ENCODE measurements at places on chromosomes 4 and X.

GRCh38 chr4:61648264-61648663 lies 448.1 kb downstream of the ADGRL3 start:
- no peak for DNase-seq

DNA sequence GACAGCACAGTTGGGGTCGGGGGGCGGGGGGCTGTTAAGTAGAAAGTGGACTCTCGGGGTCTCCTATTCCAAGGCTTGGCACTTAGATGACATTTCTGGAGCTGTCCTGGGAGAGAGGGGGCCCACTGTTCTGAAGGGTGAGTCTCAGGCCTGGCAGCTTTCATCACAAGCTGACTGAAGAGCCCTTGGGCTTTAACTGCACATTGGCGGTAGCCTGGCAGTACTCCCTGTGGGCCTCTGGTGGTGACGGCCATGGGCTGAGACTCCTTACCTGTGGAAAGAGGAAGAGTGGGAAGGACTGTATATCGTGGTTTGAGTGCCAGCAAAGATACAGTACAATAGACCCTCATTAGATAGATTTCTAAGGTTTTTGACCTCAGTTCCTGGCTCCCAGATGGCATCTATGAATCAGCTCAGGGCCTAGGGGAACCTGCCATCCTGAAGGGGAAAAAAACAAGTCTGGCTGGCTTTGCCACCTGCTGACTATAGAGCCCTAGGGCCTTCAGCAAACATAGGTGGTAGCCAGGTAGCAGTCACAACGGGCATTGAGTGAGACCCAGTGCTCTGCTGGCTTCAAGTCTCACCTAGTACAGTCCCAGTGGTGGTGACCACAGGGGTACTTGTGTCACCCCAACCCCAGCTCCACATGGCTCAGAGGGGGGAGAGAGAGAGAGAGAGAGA lies 87.9 kb downstream of the ANKRD17 start:
- DNase-seq, result no peak

- DNase-seq, result no peak
Measured at GRCh38 chr4:64334964-64335363, 74.3 kb downstream of the TECRL start.

DNA sequence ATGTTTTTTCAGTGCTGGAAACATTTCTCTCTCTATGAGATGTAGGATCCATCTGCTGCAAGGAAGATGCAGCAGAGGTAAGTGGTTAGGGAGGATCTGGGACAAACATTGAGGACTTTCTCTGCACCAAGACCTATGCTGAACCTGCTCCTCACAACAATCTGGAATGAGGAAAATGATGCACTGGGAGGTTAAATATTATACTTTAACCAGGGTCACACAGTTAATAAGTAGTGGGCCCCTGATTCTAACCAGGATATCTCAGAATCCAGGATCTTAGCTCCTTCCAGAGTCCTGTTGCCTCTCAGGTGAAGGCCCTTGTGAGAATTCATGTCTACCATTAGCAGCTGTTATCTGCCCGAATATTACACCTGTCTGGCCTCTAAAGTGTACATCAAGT lies 7.0 kb downstream of the CXCL9 start:
- no peak for DNase-seq

- DNase-seq, result no peak
Measured at GRCh38 chr4:115424852-115425251, 311.4 kb upstream of the NDST4 start.

DNA sequence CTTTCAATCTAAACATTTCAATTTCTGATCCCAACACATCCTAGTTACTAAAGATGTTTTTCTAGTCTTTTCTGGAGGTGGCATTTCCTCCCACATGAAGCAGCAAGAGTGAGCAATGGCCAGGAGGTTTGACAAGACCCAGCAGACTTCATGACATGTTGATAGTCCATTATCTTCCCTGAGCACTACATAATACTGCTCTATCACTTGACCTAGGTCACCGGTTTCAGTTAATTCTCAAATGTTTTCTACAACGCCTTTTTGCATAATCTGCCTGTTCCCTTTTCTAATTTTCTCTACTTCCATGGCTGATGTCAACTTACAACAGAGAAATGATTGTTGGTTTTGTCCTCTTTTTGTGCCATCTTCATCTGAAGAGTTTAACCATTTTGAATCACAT lies 62.0 kb upstream of the GPRIN3 start:
- no peak for DNase-seq

- DNase-seq, result no peak
Measured at GRCh38 chr4:112511093-112511802, 4.7 kb downstream of the NEUROG2 start.

Measured in NCI-H510A (cell line).